Activated naive CD8-positive, alpha-beta T cell treated with anti-CD3 and anti-CD28 coated beads for 36 hours (primary cell): ENCODE measurements at places on chromosomes 3 and 15.
A peak's percentile ranks its signal among the peaks of the same experiment; 100 is the strongest.

GRCh38 chr3:14470461-14470860 lies 68.1 kb downstream of the SLC6A6 start:
- no peak for DNase-seq

GRCh38 chr15:95252404-95252803 lies 1021.0 kb downstream of the MCTP2 start:
- no peak for DNase-seq

GRCh38 chr3:119311081-119311925 lies 17.1 kb downstream of the ARHGAP31 start:
- DNase-seq: no peak

DNA sequence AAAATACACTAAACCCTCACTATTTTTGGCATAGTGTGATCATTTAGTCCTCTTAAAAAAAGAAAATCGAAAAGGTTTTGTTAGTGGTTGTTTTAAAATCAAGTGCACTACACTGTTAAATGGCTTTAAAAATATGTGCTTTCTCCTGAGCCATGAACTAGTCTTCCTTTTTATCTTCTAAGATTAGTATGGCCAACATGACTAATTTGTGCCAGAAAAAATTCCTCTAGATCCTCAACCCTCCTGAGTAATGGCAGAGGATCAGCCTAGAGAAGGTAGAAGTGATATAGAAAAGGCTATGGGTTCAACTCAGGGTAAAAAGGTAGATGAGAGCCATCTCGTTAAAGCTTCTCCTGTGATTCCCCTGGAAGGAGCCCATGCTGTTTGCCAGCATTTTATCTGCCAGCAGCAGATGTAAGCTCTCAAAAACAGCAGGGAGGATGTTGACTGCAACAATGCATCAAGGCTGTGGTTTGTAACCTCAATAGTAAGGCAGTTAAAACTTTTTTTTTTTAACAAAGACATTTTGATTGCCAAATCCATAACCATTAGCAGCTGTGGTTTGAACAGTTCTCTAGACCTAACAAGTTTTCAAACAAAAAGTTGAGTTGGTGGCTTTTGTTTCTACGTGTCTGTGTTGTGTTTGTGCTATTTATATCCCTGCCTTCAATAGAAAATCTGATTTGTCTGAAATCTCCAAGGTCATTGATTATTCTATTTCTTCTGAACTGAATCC lies 30.2 kb upstream of the ZNF609 start:
- peak; percentile 11 for DNase-seq

- no peak for DNase-seq
These were observed 10.7 kb downstream of the THSD4 start for GRCh38 chr15:71125831-71126450.

- no peak for DNase-seq
These were observed 82.0 kb downstream of the KCNMB2 start for GRCh38 chr3:178618197-178618596.

DNA sequence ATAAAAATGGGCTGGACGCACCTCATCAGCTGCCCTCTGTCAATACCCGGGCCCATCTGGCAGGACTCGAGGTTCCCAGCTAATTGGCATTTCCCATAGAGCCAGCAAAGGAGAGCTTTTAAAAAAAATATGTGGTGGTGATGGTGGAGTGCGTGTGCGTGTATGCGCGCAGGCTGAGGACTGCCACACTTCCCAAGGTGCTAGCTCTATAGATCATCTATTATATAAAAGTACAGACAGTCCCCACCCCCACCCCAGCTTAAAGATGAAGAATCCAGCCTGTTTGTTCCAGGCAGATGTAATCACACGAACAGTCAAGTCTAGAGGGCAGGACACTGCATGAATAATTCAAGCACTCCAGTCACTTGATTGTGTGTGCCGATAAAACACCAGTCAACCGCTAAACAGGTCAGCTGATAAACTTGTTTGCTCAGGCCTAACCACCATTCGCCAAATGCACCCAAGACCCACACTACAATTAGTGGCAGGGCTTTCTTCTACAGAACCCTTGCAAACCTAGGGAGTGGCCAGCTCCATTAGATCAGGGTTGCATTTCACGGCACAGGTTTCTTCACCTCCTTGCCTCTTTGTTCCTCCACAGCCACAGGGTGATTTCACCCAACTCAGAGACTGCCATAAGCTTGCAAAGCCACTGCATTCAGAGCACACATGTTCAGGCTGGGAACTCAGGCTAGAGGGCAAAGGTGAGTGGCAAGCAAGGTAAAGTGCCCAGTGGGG lies 5.8 kb downstream of the TLE3 start:
- no peak for DNase-seq
